Left forelimb (tissue), 1 donor: ENCODE measurements at places on chromosomes 1 and 21.
A peak's percentile ranks its signal among the peaks of the same experiment; 100 is the strongest.

GRCh38 chr1:38787041-38787440 lies 72.5 kb downstream of the RRAGC start:
- no peak for DNase-seq

DNA sequence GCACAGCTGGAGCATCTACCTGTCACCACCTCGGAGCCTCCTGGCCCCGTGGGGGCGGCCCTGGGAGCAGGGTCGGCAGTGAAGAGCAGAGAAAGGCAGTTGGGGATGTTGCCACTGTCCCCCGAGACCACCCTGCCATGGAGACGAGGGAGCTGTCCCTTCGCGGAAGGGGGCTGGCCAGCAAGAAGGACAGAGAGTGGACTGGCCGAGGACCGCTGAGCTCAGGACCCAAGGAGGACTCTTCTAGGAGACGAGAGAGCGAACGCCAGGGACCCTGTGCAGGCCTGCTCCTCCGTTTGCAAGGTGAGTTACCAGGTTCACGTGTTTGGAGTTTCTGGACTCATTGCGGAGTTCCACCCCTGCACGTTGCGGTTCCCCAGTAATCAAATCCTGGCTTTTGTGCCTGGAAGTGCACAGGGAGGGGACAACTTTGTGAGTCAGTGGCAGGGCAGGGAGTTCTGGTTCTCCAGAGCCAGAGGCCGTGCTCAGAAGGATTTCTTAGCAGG lies 5.6 kb upstream of the POFUT2 start:
- peak; percentile 67 for DNase-seq

- DNase-seq, result no peak
Observed at GRCh38 chr1:92927870-92928269, 33.4 kb downstream of the DIPK1A start.

DNA sequence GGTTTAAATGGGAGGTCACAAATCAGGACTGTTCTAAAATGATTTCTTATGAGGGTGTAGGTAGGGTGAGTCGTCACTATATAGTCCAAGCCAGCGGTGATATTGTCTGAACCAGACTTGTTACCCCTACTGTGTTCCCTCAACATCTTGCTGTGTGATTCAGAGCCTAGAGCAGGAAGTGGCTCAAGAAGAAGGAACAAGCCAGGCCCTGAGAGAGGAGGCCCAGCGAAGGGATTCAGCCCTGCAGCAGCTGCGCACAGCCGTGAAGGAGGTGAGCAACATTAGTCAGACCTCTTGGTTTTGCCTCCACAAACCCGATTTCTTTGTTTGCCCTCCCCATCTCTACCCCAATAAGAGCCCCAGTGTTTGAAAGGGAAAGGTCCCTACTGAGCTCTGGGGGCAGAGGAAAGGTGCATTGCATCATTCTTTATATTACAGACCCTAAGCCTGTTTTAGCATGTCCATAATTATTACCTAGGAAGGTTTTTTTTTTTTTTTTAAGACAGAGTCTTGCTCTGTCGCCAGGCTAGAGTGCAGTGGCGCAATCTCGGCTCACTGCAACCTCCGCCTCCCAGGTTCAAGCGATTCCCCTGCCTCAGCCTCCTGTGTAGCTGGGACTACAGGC lies 5.0 kb upstream of the SH3BGRL3 start:
- no peak for DNase-seq

DNA sequence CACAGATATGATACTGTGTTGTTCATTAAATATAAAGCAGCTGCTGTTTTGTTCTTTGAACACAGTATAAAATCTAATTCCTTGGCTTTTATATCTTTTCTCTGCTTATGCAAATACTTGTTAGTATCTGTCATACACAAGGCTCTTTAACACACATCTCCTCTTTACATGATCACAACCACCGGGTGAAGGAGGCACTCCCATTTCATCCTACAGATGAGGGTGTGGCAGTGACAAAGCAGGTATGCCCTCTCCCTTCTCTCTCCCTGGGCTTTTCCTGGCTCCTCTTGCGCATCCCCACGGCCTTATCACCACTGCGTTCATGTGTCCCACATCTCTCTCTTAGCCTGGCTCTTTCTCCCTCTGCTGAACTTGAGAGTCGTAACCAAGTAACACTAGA lies 38.2 kb downstream of the JUN start:
- DNase-seq, result no peak

DNA sequence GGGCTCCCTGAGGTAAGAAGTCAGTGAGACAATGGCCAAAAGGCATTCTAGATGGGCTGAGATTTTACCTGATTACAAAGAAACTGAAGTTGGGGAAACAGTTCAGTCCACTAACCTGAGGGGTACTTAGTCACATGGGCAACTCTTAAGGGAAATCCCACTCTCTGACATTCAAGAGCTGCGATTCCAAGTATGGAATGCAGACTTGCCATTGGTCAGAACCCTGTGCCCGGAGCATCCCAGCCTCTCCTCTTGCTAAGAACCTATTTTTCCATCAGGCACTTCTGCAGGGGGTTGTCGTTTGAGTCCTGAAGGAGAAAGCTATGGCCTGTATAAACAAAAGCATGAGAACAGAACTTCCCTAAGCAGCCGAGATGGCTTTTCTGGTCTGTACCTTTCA lies 434.9 kb upstream of the DAB1 start:
- DNase-seq, result no peak

DNA sequence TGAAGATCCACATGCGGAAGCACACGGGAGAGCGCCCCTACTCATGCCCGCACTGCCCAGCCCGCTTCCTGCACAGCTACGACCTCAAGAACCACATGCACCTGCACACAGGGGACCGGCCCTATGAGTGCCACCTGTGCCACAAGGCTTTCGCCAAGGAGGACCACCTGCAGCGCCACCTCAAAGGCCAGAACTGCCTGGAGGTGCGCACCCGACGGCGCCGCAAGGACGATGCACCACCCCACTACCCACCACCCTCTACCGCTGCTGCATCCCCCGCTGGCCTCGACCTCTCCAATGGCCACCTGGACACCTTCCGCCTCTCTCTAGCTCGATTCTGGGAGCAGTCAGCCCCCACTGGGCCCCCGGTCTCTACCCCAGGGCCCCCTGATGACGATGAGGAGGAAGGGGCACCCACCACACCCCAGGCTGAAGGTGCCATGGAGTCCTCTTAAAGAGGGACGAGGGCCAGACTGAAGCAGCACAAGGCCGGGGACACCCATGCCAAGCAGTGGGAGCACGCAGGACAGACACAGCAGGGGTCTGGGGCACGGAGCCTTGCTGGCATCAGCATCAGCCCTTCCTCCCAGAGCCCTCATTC lies 13.7 kb downstream of the ZBTB7B start:
- peak; percentile 60 for DNase-seq

GRCh38 chr1:101109791-101110190 lies 84.2 kb upstream of the DPH5 start:
- DNase-seq, result no peak

DNA sequence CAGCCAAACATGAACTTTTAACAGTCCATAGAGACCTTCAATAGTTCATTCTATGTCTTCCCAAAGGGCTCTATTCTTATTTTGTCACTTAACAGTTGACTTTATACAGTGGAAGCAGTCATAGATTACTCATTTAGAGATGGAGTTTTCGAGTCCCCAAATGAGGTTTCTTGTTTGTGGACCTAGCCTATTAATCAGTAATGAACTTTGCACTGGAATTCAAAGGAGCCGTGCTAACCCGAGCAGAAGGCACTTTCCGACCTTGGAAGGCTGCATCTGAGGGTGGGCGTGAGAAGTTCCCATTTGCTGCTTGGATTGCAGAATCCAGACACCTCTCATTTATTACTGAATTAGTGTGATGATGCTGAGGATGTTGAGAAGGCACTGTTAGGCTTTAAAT lies 46.4 kb downstream of the TTC39A start:
- no peak for DNase-seq

- peak; percentile 83 for DNase-seq
Observed at GRCh38 chr1:25875154-25875855, at the start of gene PAQR7. TSS of gene PAQR7 (minus strand) at chr1:25875708. CDS start at chr1:25863839, 11,869 bp downstream.

DNA sequence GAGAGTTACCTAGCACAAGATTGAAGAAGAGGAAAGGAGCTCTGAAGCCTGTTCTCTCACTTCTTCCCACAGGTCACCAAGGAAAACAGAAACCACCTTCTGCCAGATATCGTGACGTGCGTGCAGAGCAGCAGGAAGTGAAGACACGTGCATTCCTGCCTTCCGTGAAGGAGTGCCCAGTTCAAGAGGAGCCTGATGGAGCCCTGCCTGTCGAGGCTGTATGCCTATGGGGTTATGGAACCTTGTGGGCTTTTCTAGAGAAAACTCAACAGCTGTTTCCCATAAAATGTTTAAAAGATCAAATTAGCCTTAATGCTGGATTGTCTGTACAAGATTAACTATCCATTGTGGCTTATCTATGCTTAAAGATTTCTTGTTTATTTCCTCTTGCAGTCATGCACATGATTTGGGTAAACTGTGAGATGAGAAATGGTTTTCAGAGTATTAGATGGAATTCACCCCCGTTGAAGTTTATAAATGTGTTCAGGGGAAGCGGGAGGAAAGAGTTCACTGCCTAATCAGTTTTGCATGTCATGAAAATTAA lies 27.8 kb downstream of the NTPCR start:
- DNase-seq, result no peak

DNA sequence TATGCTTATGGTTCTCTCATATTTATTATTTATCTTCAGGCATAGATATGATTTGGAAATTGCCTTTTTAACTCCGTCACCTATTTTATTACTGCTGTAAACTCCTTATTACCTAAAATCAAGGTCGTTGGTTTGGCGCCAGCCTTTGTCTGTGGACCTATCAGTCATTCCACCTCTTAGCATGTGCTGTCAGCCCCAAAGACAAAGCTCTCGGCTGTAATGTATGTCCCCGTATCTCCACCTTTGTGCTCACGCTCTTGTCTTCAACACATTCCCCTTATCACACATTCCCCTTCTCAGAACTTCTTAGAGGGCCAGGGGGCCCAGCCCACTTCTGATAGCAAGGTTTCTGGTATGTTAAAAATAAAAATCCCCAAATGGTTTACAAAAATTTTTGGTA lies 342.2 kb downstream of the RYR2 start:
- DNase-seq, result no peak

DNA sequence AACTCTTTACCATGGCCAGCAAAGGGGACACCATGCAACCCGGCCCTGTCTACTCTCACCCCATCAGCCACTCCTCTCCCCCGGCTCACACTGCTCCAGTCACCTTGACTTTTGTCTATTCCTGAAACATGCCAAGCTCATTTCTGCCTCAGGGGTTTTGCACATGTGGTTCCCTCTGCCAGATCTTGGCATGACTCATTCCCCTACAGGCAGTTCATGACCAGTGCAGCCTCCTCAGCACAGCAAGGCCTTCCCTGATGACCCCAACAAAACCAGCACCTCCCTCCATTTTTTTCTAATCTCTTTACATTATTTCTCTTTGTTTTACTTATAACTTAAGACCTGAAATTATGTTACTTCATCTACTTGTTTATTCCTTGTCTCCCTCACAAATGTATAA lies 58.6 kb upstream of the GJB5 start:
- no peak for DNase-seq

GRCh38 chr1:166488327-166488726 lies 321.5 kb upstream of the FAM78B start:
- DNase-seq, result no peak

DNA sequence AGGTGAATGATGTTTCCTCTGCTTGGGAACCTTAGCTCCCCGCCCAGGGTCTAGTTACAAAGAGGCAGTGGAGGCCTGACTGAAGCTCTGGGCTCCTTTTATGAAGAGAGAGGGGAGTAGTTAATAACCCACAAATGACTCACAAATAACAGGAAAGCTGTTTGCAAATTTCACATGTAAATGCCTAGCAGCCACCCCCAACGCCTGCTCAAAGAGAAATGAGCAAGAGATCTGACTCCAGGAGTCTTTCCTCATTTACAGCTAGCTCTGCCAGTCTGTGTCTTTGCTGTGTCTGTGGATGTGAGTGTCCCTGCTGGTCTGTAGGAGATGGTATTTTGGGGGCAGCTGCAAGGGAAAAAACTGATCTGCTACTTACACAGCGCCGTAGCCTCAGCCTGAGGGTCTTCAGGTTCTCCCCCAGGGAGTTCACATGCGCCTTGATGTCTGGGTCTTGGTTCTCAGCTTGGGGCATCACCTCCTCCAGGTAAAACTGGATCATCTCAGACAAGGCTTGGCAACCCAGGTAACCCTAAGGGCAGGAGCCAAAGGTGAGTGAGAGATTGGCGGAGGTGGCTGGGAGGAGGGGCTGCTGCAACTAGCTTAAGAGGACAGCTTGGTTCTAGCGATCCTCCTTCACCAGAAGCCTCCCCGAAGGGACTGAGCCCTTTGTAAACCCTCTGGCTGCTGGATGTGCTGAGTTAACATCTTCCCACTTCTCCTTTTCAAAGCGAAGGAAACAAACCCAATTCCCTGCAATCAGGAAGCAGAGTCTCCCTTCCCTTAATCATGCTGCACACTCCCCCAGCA lies at the start of gene IL19:
Gene IL19, plus strand, starts transcription at position 243 of the 807 bp plus-strand sequence. CDS start 65,890 bp downstream, outside the sequence.
- no peak for DNase-seq

DNA sequence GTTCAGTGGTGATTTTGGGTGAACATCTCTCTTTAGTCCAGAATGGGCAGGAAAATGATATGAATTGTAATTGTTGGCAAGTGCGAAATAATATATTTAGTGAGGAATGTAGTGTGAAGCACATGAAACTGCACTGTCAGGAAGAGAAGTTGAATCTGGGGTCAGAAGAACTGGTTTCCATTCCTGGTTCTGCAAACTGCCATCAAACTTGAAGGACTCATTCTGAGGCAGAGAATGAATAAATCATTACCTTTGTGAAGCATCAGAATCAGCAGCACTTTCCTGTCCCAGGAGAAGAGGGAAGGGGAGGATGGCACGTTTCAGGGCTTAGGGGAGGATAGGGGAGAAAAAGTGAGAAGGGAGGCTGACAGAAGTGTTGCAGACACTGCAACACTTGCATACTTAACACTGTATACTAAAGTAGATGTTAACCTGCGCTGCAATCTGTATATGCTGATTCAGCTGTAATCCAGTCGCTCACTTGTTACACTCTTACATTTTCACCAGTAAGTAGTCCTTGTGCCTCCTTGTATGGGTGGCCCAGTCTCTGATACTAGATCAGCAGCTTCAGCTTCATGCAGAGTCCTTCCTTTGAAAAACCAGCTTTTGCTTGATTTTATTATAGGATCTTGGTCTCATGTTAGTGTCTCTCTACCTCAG lies 10.5 kb upstream of the RPTN start:
- no peak for DNase-seq

GRCh38 chr1:21520899-21521716 lies 11.9 kb downstream of the ALPL start:
- DNase-seq, result no peak

GRCh38 chr21:46211786-46212720 lies 16.5 kb downstream of the LSS start:
- peak; percentile 23 for DNase-seq

- DNase-seq, result no peak
Observed at GRCh38 chr1:156627313-156627880, 8.2 kb downstream of the HAPLN2 start.
